GF-D8 (cell line): ENCODE measurements at places on chromosomes 3 and 15.

DNA sequence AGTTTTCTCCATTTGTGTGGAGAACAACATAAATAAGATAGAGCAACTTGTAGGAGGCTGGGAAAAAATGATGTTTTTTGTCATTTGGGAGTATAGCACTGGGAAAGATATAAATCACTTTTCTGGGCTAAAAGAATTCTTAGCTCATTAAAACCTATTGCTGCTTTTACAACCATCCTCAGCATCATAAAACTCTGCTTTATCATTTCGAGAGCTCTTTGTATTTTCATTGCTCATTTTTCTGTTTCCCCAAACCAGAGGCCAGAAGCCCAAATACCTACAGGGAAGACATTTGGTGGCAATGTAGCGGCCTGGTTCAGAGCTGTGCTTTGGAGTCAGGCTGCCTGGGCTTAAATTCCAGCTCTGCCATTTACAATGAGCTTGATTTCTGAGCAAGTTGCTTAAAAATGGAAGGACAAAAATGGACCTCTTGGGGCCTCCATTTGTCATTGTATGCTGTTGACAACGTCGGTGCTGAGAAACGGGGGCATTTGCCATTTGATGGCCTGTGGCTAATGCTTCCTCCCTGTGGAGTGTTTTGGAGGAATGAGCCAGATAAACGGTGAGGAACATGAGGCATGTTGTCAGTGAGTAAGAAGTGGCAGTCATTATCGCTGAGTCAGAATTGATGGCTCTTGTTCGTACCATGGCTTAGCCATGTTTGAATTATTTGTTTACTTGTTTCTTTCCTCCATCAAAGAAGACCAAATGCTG is 260.0 kb downstream of the EBLN2 start:
- no peak for DNase-seq

- no peak for DNase-seq
These were observed 369.0 kb upstream of the CDIN1 start for GRCh38 chr15:36210426-36210825.

DNA sequence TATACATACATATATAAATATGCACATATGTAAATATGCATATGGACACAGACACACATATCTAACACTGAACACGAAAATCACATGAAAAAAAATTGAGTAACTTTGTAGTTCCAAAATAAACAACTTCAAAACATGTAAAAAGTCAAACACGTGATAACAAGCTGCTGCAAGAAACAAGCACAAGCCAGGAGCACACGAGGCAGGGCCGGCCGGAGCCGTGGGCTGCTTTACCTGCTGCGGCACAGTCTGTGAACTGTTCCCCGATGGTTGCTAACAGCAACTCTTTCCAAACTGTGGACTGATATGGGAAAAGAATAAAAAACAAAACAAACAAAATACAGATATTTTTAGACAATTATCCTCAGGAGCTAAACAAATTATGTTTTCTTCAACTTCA is 31.6 kb downstream of the EIF4E3 start:
- no peak for DNase-seq

DNA sequence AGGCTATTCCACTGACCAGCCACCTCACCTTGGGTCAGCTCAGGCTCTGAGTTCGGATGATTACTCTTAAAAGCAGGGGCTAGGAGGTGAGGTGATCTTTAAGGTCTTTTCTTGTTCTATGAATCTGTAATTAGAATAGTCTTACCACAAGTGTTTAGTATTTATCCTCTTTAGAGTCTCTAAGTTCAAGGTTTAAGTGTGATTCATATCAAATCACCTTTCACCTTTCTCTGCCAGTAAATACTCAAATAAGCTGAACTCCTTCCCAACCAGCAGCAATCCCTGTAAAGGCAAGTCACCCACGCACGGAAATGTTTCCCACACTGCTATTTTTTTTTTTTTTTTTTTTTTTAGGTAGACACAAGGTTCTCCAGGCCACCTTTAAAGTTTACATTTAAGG is 14.5 kb upstream of the TMEM44 start:
- DNase-seq = no peak

GRCh38 chr3:98784666-98785600 is 21.8 kb downstream of the ST3GAL6 start:
- DNase-seq = peak; percentile 64

- no peak for DNase-seq
These were observed 114.5 kb upstream of the SPATA16 start for GRCh38 chr3:173255555-173255954.

DNA sequence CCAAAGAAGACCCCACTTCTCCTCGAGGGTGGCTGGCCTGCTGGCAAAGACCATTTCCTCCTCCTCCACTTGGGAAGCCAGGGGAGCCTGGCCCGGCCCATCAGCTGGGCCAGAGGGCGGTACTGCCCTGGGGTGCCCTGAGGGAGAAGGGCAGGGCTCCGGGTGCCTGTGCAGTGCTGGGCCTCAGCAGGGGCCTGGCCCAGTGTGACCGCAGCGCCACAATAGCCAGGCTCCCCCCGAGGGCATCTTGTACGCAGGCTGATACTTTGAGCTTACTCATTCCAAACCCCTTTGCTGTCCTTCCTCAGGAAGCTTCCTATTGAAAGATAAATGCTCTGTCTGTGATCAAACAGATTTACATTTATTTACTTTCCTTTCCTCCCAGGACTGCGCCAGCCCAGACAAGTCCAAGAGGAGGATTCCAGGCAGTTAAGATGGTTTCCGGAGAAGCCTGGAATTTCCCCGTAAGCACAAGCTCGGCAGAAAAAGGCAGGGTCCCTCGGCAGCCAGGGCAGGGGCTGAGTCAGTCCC is 240.1 kb downstream of the XXYLT1 start:
- DNase-seq = no peak

DNA sequence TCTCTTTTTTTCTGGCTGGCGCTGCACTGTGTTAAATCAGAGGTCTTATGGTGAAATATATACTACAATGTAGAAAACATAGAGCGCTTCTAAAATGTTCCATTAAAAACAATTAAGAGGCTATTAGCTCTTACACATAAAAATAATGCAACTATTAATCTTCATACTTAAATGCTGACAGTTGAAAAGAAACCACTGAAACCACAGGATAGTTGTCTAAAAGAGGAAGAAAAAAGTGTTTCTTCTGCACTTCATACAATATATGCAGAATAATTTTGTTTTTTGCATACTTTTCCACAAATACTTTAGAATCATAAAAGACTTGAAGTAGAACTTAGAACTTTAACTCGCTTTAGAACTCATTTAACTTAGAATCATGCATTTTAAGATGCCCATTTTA is 170.5 kb downstream of the PYDC2 start:
- DNase-seq = no peak

DNA sequence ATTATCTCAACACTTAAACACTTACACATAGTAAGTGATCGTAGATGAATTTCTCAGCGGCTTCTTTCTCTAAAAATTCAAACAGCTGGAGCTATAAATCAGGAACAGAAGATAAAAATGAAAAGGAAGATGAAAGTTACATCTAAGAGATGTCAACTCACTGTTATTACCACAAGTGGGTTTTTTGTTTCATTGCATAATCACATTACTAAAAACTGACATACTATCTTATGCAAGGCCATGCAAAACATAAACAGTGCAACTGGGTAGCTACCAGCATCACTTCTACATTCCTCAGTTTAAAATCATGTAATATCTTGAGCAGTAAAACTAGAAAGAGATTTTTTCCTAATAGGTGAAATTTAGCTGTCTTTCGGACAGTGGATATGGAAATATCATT is 14.9 kb downstream of the MINDY4B start:
- no peak for DNase-seq

DNA sequence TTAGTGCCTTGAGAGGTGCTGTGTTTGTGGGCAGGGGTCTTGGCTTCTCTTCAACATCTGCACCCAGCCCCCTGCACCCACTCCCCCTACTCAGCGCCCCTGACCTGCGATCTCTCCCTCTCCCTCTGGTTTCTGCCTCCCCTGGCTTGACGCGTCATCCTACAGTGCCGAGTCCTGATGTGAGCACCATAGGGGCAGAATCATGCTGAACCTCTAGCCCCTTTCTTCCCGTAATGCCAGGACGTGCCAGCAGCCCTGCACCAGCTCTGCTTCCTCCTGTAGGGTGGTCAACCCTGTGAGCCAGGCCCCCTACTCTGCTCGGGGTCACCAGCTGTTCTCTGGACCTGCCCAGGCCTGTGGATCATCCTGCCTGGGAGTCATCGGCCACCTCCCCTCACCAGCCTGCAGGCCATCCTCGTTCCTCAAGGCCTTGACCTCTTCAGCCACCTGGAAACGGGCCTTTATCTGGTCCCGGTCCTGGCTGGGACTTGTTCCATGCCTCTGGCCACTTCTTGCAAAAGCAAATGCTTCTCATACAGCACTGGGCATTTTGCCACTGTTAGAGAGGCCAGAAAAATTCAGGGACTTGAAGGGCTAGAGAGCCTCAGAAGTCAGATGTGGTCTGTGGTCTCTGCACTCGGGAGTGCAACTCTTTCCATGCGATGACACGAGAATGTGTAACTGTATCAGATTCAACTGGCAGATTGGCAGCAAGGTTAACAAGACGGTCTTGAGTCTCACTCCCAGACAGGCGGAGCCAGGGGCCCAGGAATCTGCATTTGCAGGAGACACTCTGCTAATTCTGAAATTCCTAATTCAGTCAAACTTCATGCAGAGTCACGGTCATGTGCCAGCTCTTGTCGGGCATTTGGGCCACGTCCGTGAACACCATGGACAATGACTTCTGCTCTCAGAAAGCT is 16.7 kb upstream of the KLF15 start:
- DNase-seq = no peak

DNA sequence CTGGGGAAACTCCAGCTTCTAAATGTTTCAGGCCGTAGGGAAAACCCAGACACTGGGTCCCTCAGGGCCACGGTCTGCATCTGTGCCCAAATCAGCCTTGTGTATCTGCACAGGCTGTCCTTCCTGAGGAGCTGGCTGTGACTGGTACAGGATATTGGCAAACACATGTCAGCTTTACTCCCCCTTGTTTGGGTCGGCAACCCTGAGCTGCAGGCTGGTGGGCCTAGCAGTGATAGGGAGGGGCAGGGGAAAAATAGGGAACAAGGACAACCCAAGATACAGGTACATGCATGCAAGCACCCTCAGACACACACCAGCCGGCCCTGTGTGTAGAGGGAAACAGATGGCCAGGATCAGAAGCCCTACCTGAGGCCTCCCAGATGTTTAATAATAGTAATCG is 28.7 kb upstream of the HCN4 start:
- DNase-seq = no peak

GRCh38 chr3:140686128-140686527 is 8.3 kb downstream of the TRIM42 start:
- no peak for DNase-seq

- DNase-seq = no peak
These were observed 21.5 kb upstream of the MORF4L1 start for GRCh38 chr15:78850941-78851755.

DNA sequence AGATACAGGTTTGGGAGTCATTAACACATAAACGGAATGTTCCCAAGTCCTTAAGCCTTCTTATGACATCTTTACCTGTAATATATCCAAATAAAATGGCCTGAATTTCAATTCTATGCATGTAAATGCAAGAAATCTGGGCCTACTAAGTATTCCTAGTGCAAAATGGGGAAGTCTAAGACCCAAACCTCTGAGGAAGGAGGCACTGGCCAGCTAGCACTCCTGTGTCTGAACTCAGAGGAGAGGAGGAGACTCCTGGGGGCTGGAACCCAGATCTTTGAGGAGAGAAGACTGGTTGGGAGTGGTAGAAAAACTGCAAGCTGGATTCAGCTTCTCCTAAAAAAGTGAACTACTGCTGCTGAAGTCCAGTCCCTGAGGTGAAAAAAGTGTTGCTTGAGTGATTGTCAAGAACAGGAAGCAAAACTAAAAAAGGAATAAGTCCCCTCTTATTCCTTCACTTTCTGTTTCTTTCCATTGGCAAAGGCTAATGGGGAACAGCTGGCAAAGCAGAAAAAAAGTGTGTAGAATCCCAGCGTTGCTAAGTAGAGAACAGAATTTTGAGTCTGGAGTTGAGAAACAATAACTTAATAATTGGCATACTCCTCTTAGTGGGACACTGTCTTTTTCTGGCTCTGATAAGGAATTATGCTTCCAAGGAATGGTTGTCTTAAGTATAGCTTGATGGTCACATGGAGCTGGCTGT is 54.8 kb upstream of the ATP2C1 start:
- DNase-seq = no peak

DNA sequence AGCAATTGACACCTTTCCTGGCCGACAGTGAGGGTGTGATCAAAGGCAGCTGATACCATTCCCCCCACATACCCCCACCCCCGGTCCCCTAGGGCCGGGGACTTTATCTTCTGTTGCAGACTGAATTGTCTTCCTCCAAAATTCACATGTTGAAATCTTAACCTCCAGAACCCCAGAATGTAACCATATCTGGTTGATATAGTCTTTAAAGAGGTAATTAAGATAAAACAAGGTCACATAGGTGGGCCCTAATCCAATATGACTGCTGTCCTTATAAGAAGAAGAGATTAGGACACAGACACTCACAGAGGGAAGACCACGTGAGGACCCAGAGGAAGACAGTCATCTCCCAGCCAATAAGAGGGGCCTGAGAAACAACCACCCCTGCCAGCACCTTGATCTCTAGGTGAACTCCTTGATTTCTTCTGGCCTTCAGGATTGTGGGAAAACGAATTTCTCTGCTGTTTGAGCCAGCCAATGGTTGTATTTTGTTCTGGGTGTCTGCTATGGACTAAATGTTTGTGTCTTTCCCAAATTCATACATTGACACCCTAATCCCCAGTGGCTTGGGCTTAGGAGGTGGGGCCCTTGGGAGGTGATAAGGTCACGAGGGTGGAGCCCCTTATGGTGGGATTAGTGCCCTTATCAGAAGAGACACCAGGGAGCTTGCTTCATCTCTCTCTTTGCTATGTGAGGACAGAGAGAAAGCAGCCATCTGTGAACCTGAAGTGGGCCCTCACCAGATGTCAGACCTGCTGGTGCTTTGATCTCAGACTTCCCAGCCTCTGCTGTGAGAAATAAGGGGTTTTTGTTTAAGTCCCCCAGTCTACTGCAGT is 144.0 kb downstream of the CHSY1 start:
- DNase-seq = no peak
